Left forelimb (tissue), 1 donor: ENCODE measurements at places on chromosomes 6 and 20.
A peak's percentile ranks its signal among the peaks of the same experiment; 100 is the strongest.

- peak; percentile 72 for DNase-seq
These were observed 728.3 kb downstream of the MAFB start for GRCh38 chr20:39960522-39961428.

- DNase-seq = no peak
These were observed 126.8 kb upstream of the TMEM170B start for GRCh38 chr6:11410539-11411307.

- DNase-seq = no peak
These were observed 27.9 kb upstream of the PLCB4 start for GRCh38 chr20:9040863-9041524.

DNA sequence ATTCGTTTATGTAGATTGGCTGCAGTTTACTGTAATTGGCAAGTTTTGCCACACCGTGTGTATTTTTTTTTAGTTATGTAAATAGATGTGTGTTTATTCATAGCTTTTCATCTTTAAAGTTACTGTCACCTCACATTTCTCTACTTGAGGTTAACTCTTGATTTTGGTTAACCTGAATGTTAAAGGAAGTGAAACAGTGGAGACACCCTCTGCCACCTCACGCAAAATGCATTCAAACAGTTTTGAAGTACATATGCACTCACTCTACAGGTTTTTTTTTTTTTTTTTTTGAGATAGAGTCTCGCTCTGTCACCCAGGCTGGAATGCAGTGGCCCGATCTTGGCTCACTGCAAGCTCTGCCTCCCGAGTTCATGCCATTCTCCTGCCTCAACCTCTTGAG lies 17.7 kb downstream of the OR2A4 start:
- DNase-seq = no peak

DNA sequence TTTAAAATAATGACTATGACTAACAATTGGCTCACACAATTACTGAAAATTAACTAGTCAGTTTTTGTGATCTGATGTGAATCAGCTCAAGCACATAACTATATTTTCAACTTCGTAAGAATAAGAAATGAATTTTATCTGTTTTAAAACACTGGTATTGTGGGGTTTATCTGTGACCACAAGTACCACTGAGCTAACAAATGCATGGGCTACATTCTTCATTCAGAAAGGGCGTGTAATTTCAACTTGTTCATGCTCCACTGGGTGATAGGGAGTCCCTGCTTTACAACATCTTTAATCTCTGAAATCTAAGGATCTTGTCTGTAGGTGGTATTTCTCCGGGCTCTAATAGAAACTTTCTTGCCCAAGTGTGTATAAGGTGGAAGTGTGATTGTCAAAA lies 1311.5 kb upstream of the GJE1 start:
- no peak for DNase-seq

- DNase-seq = no peak
These were observed 101.1 kb downstream of the YTHDF1 start for GRCh38 chr20:63114693-63115311.

GRCh38 chr6:157020398-157020797 lies 243.2 kb downstream of the ARID1B start:
- DNase-seq = no peak

DNA sequence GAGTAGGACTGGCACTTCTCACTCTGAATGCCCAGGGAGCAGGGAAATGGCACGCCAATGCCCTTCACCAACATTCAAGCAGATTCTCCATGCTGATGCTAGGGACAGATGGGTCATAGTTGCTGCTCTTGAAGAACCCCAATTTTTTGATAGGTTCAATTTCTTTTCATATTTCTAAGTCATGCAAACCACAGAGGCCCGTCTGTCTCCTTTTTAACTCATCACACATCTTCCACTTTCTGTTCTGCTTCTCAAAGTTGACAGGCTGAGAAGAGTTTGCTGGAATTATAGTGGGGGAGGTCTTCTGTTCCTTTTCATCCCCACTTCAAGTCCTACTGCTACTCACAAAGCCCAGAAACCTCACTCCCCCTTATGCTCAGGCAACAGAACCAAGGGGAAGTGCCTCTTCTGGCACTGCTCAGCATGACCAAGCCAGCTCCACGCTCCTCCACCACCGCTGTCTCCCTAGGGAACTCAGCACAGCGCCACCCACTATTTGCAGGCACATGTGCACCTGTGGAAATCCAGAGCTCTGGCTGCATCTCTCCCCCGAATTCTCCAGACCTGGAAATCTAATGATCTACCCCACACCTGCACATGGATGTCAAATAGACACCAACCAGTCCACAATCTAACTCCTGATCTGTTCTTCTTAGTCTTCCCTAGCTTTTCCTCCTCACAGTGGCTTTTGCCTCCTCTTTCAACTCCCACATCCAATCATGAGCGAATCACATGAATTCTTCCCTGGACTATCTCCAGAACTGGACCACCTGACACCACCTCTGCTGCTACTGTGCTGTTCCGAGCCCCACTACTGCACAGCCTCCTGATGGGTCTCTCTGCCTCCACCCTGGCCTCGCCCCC lies 10.7 kb downstream of the ZBTB24 start:
- no peak for DNase-seq

- DNase-seq = no peak
These were observed 40.5 kb downstream of the DSE start for GRCh38 chr6:116411284-116411623.

DNA sequence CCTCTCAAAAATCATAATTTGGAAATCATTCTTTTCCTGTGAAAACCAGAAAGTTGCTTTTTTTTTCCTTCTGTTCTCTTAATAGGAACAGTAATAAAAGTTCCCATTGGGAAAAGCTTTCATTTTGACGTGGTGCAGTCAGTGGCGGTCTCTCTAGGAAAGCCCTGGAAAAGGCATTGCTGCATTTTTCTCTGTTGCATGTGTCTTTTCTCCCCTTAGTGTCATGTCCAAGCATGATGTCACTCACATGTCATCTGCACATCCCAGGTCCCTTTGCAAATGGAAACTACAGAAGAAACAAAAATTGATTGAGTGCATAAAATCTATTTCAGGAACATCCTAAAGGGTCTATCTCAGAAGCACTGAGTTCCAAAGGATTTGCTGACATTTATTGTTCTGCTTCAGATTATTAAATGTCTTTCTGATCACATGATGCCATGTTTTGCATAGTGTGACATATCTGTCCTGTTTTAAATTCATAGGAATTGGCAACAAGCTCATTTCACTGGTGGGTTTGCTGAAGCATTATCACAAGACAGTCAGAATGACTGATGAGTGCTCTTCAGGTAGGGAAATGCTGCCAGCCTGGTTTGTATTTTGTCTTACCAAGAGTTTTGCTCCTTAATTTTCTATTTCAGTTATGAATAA lies 208.7 kb downstream of the SOX4 start:
- DNase-seq = no peak

- no peak for DNase-seq
These were observed 39.3 kb downstream of the ATRN start for GRCh38 chr20:3510110-3510509.

- DNase-seq = no peak
These were observed 596.1 kb upstream of the CITED2 start for GRCh38 chr6:139970591-139970991.

- no peak for DNase-seq
These were observed 699.1 kb downstream of the EPM2A start for GRCh38 chr6:145036236-145036635.

GRCh38 chr20:63079971-63080370 lies 73.2 kb upstream of the BHLHE23 start:
- DNase-seq = no peak

DNA sequence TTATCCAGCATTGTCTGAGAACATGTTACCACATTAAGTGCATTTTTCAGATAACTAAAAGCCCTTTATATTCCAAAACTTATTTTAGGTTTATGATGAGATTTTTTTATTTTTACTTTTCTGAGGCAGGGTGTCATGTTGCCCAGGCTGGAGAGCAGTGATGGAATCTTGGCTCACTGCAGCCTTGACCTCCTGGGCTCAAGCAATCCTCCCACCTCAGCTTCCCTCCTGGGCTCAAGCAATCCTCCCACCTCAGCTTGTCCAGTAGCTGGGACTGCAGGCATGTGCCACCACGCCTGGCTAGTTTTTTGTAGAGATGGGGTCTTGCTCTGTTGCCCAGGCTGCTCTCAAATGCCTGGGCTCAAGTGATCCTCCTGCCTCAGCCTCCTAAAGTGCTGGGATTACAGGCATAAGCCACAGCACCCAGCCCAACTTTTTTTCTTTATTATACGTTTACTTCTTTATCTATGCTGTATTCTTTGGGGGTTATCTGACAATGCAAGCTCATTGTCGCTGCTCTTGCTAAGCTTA lies 6.2 kb downstream of the DYNLT1 start:
- no peak for DNase-seq

- DNase-seq = no peak
These were observed 80.4 kb upstream of the RIPOR2 start for GRCh38 chr6:25016014-25016720.

- no peak for DNase-seq
These were observed 59.4 kb downstream of the GCNT2 start for GRCh38 chr6:10580570-10580969.
